ENCODE measurements at places on chromosomes 1 and 21. TPM values are rescaled to one million over a fixed set of nuclear protein-coding genes. Genes with fewer than 3 reads are reported as not detected.

DNA sequence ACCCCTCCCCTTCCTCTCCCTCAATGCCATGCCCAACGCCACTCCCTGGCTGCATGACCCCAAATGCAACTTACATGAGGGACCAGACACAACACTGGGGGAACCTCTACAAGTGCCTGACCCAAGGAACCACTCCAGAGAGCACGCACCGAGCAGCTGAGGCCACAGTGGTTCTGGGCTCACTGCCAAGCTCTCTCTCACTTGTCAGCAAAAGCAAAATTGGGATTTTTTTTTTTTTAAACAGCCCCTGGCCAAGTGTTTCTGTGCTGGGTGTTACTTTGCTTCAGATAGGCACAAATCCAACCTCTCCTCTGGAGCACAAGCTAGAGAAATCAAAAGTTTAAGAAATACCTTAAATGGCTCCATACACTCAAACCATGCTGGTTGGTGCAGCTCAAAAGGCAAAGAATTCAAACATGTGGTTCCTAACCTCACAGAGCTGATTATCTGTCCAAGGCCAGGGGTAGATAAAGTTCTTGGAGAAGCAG lies 363.0 kb downstream of the SETD4 start:
- no peak overlapping the region for H3K27ac ChIP-seq
- H3K27me3 ChIP-seq, result peaks cover 7% of the 10 kb centered on the region
- H3K4me3 ChIP-seq, result no peak overlapping the region
- H3K4me1 ChIP-seq, result no peaks in the 10 kb centered on the region
- no peaks in the 10 kb centered on the region for H3K36me3 ChIP-seq

DNA sequence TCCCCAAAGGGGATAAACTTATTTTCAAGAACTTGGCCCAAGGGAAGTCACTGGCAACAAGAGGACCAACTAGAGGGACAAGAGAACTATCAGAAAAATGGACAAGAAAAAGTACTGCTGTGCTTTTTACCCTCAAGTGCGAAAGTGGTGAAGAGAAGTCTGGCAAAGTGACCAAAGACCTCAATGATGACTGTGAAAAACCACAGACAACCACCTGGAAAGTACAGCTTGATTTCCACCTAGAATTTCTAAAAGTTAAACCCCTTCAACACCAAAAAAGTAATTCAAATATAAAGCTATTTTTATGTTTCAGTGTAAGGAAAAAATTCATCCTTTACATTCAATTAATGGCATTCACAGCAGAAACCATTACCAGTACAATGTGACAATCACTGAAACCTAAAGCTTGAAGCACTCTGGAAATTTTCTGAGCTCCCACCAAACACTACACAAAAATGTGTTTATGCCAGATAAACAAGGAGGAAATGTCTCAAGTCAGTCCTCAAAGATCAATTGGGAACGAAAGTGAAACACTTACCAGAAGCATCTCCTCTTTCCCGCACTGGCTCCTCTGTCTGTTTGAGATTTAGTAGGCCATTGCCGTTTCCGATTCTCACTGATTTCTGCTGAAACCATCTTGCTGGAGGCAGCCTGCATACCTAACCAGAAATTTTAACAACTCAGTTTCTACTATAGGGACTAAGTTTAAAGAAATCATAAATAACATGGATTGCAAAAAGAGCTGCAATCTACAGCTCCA lies 8.3 kb downstream of the SDE2 start:
- H3K4me1 ChIP-seq, result peaks cover 11% of the 10 kb centered on the region
- no peaks in the 10 kb centered on the region for H3K27me3 ChIP-seq
- peak overlapping the region; percentile 52 for H3K27ac ChIP-seq
- no peak for DNase-seq
- H3K4me3 ChIP-seq, result no peak overlapping the region

DNA sequence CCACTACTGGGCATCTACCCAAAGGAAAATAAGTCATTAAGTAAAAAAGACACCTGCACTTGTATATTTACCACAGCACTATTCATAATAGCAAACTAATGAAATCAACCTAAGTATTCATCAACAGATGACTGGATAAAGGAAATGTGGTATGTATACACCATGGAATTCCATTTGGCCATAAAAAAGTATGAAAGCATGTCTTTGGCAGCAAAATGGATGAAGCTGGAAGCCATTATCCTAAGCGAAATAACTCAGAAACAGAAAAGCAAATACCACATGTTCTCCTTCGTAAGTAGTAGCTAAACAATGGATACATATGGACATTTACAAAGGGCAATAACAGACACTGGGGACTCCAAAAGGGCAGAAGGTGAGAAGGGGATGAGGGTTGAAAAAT lies 485.7 kb upstream of the BRINP3 start:
- no peak overlapping the region for H3K4me3 ChIP-seq
- H3K4me1 ChIP-seq, result no peaks in the 10 kb centered on the region
- H3K36me3 ChIP-seq, result no peaks in the 10 kb centered on the region
- no peaks in the 10 kb centered on the region for H3K27me3 ChIP-seq
- no peak overlapping the region for H3K27ac ChIP-seq
- DNase-seq, result no peak

DNA sequence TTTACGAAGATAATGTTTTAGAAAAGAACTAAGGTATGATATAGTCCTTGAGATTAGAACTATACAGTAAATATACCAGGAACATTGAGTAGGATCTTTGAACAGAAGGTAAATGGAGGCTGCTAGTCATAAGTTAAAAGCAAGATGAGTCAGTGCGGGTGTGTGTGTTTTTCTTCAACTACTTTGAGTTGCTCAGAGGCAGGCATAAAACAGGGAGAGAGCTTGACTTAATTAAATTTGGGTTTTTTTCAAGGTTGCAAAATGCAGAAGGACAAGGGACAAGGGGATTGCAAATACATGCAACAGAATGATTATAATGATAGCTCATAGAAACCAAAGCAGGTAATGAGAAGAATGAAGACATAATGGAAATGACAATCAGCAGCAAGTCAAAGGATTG lies 815.1 kb downstream of the NCAM2 start:
- DNase-seq, result no peak
- no peaks in the 10 kb centered on the region for H3K36me3 ChIP-seq
- H3K4me1 ChIP-seq, result no peaks in the 10 kb centered on the region
- no peak overlapping the region for H3K4me3 ChIP-seq

DNA sequence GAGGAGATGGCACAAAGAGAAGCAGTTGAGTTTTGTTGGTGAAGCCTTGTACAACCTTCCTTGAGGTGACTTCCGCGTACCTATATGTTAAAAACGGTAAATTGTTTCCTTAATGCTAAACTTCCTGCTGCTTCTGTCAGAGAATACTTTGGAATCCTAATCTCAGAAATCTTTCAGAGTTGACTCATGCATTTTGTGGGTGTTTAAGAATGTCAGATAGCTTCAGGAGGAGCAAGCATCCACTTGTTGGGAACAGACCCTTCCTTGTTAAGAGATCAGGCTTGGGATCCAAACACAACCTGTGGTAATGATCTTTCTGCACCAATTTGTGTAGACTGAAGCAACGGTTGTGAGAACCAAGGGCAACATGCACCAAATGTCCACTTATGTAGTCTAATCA lies 29.5 kb downstream of the AK4 start:
- no peaks in the 10 kb centered on the region for H3K4me1 ChIP-seq
- H3K36me3 ChIP-seq, result no peaks in the 10 kb centered on the region
- H3K4me3 ChIP-seq, result no peak overlapping the region

- H3K4me3 ChIP-seq, result no peak overlapping the region
- H3K27ac ChIP-seq, result no peak overlapping the region
- no peaks in the 10 kb centered on the region for H3K4me1 ChIP-seq
- no peaks in the 10 kb centered on the region for H3K36me3 ChIP-seq
- no peaks in the 10 kb centered on the region for H3K27me3 ChIP-seq
Observed at GRCh38 chr1:93433407-93433961, 14.4 kb upstream of the FNBP1L start.

DNA sequence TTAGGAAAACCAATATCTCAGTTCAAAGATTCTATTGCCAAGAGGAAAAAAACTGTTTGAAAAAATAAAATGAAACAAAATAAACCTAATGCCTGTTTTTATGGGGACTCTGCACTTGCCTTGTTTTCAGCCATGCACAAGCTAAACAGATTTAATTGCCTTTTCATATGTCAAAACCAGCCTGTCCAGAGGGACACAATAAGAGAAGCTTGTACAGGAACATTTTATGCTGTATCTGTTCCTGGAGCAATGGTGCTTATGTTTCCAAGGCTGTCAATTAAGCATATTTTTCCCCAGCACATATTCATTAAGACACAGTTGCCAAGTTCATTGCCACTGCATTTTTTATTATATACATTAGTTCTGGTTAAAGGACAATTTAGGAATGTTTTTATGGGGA lies 470.9 kb downstream of the LRRIQ3 start:
- H3K4me1 ChIP-seq, result no peaks in the 10 kb centered on the region
- H3K4me3 ChIP-seq, result no peak overlapping the region
- DNase-seq, result no peak

DNA sequence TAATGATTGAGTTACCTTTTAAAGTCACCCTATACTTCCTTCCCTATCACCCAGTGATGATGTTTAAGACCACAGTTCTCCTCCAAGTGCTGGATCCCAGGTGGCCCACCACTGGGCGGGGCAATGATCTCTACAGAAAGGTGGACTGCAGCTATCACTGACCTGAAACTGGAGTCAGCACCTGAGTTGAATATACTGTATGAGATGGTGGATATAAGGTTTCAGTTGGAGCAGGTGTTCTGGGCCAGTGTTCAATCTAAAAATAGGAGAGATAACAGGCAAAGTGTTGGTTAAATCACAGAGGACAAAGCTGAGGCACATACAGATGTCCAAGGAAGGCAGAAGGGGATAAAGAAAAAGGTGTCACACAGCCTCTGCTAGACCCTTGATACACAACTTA lies 96.6 kb downstream of the SIPA1L2 start:
- no peak overlapping the region for H3K4me3 ChIP-seq
- no peaks in the 10 kb centered on the region for H3K36me3 ChIP-seq
- DNase-seq, result no peak
- H3K27ac ChIP-seq, result no peak overlapping the region
- no peaks in the 10 kb centered on the region for H3K27me3 ChIP-seq

DNA sequence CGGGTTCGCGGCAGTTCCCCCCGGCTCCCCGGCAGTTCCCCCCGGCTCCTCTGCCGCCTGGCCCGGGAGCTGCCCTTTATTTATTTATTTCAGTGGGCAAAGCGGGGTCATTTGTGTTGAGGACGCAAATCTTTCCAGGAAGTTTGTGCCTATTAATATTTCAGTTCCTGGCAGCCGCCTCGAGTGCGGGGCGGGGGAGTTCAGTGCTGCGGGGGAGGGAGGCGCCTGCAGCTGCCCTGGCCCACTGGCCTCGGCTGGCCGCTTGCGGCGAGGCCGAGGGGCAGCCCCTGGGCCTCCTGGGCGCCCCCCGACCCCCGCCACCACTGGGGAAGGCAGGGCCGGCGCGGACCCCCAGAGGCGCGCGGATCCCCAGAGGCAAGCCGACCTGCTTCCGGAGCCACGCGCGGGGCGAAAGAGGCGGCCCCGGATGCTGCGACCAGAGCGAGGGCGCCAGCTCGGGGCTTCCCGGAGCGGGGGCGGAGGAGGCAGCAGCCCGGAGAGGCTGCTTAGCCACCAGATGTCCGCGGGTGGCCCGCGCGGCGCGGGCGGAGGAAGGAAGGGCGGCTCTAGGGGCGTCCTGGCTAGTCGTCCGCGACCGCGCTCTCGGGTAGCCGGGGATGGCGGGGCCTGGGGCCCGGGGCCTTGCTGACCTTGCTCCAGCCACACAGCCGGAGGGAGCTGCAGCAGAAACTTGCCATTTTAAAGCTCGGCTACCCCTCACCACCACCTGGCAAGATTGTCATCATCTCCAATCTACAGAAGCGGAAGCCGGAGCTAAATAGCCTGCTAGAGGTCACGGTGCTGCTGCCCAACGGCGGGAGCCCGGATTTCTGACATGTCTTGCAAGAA lies 48.0 kb downstream of the H3-3A start:
- peak overlapping the region; percentile 58 for H3K4me3 ChIP-seq
- DNase-seq, result peak; percentile 79
- peak overlapping the region; percentile 53 for H3K27ac ChIP-seq
- H3K27me3 ChIP-seq, result no peaks in the 10 kb centered on the region

DNA sequence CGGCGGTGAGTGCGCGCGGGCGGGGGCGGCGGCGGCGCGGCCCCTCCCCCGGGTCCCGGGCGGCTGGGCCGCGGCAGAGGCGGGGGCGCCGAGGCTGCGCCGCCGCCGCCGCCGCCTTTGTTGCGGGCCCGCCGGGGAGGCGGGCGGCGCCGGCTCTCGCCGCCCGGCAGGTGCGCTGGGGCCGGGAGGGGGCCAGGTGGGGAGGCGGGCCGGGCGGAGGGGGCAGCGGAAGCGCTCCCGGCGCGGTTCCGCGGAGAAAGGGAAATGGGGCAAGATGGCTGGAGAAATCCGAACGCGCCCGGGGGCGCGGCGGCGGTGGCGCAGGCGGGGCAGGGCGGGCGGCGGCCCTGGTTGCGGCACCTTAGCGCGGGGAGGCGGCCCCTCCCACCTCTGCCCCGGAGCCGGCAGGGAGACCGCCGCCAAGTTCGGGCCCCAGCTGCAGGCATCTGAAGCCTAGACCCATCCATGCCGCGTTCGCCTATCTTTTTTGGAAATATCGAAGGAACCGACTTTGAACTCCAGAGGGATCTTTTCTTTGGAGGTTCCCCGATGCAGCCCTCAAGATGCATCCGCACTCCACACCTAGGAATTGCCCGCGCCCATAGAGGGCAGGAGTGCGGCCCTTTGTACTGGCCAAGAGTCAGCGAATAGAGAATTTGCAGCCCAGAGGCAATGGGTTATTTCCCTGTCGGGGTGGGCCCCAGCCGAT lies 479 bp downstream of the POGK start:
- H3K27ac ChIP-seq, result peak overlapping the region; percentile 56
- H3K4me1 ChIP-seq, result peaks cover 49% of the 10 kb centered on the region
- H3K27me3 ChIP-seq, result no peaks in the 10 kb centered on the region
- peak; percentile 58 for DNase-seq
- H3K36me3 ChIP-seq, result peaks cover 38% of the 10 kb centered on the region
- H3K4me3 ChIP-seq, result peak overlapping the region; percentile 67

DNA sequence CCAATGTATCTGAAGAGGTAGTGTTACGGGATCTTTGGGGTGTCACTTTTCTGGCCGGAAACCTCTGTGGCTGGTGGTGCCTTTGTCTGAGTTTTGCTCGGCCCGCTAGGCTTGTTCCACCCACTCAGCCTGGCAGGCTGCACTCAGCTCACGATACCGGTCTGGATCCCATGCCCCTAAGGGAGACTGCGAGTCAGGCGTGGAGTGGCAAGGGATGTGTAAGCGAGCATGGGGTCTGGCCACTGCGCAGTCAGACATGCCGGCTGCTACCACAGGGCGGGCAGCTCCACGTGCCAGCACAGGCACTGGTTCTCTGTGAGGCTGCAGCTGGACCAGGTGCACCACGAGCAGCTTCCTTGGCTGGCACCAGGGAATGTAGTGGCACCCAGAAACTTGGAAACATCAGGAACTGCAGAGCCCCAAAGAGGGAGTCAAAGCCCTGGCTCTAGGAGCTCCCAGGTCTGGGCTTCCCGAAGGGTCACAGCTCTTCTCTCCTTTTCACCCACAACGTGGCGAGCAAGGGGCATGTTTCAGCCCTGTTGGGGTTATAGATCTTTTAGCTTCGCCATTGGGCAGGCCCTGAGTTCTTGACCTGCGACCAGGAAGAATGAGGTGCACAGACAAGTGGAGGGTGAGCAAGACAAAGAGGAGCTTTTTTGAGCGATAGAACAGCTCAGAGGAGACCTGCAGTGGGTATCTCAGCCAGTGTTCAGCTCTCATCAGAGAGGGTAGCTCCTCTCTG lies 23.8 kb upstream of the LRRC8C start:
- peak overlapping the region; percentile 51 for H3K4me3 ChIP-seq
- DNase-seq, result peak; percentile 68
- H3K27me3 ChIP-seq, result no peaks in the 10 kb centered on the region
- H3K4me1 ChIP-seq, result peaks cover 87% of the 10 kb centered on the region
- H3K36me3 ChIP-seq, result no peaks in the 10 kb centered on the region
- H3K27ac ChIP-seq, result peak overlapping the region; percentile 88

- H3K27ac ChIP-seq, result no peak overlapping the region
- no peak for DNase-seq
- H3K36me3 ChIP-seq, result no peaks in the 10 kb centered on the region
Observed at GRCh38 chr1:84775535-84775920, 85.3 kb upstream of the SSX2IP start.

The RRP1 gene
- total RNA-seq, result 29.0 TPM

The RGS13 gene
- 0.30 TPM for total RNA-seq

The PDC gene
- not detected for total RNA-seq

The PLPPR5 gene
- total RNA-seq, result not detected
